ENCODE measurements at places on chromosomes 3 and 15.

GRCh38 chr3:152360302-152360701 lies 91.6 kb downstream of the MBNL1 start:
- no peak for DNase-seq

- DNase-seq, result no peak
Observed at GRCh38 chr3:47162697-47163168, 1.2 kb downstream of the SETD2 start.

DNA sequence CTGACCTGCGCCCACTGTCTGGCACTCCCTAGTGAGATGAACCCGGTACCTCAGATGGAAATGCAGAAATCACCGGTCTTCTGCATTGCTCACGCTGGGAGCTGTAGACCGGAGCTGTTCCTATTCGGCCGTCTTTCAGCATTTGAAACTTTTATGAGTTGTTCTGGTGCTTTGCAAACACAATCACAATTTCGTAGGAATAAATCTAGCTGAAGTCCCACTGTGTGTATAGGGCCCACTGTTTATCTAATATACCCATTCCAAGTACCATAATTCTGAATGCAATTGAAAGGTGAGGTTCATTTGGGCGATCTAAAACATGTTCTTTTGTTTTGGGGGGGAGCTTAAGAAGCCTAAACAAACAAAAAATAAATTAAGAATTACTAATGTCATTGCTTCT lies 572.1 kb downstream of the FGF12 start:
- DNase-seq, result no peak

DNA sequence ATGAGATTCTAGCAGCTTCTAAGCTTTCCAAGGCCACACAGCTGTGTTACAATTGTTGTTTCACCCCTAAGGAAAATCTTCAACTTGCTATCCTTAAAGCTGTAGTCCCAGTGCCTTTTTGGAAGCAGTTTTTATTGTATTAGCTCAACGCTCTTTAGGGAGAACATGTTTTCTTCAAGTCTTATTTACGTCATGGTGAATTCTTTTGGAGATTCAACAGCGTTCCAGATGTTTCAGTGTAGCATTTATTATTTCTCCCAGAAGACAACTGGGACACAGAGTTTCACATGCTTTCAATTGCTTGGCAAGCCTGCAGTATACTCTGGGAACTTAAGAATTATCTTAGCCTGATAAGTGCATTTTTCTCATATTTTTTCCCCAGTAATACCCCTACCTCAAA lies 888.3 kb downstream of the PLOD2 start:
- no peak for DNase-seq

DNA sequence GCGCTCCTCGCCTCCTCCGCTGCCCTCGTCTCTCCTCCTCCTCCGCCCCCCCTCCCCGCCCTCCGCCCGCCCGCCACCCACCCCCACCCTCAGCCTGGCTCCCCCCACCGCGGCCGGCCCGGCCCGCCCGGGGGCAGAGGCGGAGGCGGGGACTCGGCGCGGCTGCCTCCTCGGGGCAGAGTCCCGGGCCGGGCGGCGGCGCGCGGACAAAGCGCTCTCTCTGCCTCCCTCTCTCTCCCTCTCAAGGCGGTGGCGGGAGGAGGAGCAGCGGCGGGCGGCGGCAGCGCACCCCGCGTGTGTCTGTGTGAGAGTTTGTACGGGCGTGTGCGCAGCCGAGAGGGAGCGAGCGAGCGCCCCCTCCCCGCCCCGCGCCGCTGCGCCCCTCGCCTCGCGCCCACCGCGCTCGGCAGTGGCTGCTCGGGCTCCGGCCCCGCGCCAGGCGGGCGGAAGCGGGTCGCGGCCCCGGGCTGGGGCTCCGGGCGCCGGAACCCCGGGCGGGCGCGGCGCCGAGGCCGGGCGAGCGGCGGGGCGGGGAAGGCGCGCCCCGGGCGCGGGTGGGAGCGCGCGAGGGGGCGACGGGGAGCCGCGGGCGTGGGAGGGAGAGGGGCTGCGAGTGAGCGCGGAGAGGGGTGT lies at the start of gene IGF2BP2:
Gene IGF2BP2 (minus strand): TSS at position 37 of the 633 bp plus-strand sequence. CDS start 82 bp downstream, outside the sequence.
- no peak for DNase-seq

DNA sequence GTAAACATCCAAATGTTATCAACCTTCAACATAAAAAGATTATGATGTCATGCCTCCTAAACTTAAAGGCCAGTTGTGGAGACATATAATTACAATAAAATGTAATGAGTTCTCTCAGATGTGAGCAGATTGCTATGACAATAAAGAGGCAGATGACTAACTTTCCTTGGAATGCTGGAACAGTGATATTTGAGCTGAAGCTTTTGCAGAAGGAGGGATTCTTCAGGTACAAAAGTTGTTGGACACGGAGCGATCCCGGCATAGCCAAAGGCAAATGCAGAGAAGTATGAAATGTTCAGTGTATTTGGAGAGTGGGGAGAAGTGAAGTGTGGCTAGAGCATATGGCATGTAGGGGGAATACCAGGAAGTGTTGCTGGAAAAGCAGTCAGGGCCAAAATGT lies 520.1 kb downstream of the FGF12 start:
- DNase-seq, result no peak

GRCh38 chr3:83216919-83217594 lies 1455.6 kb upstream of the GBE1 start:
- no peak for DNase-seq

GRCh38 chr3:127614928-127615589 lies 13.9 kb upstream of the PODXL2 start:
- DNase-seq, result no peak

DNA sequence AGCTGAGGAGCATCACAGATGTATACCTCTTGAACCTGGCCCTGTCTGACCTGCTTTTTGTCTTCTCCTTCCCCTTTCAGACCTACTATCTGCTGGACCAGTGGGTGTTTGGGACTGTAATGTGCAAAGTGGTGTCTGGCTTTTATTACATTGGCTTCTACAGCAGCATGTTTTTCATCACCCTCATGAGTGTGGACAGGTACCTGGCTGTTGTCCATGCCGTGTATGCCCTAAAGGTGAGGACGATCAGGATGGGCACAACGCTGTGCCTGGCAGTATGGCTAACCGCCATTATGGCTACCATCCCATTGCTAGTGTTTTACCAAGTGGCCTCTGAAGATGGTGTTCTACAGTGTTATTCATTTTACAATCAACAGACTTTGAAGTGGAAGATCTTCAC lies 3.0 kb downstream of the CCR8 start:
- no peak for DNase-seq

DNA sequence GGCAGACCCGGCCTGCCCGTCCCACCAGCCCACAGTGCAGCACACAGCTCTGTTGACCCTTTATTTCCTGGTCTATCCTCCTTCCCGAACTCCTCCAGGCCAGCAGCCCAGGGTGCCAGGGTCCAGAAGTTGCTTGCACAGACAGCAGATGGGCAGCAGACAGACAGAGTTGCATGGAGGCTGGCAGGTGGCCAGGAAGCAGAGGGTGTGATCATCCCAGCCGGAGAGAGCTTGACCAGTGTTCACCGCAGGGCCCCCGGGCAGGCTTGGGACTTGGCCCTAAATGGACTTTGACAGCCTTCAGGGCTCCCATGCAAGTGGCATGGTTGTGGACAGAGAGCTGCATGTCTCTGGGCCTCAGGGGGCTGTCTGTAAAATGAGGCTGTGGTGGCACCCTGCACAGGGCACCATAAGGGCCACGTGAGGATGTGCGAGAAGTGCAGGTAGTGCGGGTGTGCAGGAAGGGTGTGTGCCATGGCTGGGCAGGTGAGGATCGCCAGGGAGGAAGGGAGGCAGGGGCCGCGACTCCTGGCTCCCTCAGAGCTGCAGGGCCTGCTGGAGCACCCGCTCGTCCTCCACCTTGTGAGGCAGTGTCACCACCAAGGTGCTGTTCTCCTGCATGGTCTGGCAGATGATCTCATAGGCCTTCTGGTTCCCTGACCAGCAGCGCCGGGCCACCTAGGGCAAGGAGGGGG lies 6.3 kb upstream of the ZXDC start:
- DNase-seq, result no peak

DNA sequence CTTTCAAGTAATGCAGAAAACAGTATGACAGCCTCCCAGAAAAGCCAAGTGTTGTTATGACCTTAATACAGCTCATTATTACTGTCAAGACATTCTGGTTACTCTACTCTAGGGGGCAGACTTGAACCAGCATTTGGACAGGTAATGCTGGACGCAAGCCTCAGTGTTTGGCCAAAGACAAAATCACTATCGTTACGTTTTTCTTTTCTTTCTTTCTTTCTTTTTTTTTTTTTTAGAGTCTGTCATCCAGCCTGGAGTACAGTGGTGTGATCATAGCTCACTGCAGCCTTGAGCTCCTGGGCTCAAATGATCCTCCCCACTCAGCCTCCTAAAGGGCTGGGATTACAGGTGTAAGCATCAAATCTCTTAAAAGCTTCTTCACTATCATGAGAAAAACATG lies 29.4 kb upstream of the TMEM45A start:
- DNase-seq, result no peak

Data from NT2/D1 (cell line).